ENCODE measurements at places on chromosomes 1 and 21.

GRCh38 chr1:4656533-4657140, 2.2 kb downstream of the AJAP1 start:
- DNase-seq, result no peak

DNA sequence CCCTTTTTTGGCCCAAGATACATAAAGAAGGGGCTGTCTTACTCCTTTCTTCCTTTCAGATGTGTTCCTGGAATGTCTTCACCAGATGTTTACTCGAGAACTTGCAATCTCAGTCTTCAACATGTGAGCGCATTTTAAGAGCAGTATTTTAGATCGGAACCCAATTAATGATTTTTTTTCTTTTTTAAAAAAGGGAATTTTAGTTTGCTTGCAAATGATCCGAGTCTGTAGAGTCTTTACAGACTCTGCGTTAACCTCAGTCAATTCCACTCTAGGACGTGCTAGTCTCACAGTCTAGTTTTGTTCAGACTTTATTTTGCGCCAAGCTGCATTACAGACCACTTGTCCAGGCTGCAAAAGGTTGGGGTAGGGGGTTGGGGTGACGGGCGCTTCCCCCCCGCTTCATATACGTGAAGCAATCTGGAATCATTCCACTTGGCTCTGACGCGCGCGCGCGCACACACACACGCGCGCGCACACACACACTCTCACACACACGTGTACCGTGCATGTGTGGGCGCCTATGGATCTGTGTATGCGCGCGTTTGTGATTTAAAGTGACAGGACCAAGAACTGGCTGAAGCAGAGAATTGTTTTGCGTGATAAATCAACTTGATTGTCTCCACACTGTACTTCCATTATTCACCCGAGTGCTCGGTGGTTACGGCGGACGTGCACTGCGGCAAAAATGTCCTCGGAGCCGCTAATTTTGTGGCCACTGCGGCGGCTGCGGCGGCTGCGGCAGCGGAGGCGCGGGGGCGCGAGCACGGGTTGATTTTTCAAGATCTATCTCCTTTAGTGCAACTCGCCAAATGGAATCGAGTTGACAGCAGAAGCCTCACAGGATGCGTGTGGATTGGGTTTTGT, 25.6 kb upstream of the NFIA start:
- DNase-seq, result no peak

- no peak for DNase-seq
Measured at GRCh38 chr1:180539136-180539535, 19.6 kb upstream of the OVAAL start.

DNA sequence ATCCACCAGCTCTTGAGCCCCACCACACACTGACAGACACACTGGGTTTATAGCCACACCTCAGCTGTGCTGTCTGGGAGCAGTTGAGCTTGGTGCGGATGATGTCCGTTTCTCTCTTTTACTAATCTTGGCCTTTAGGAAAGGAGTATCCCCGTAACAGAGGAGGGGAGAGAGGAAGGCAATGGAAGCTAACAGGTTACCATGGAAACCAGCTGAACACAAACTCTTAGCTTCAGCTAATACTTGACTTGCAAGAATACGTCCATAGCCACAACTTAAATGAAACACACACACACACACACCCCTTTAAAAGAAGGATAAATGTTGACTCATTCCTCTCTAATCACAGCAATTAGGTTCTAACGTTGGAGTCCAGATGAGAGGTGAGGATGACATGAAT, 28.0 kb upstream of the LRRN2 start:
- no peak for DNase-seq

GRCh38 chr1:233295237-233295974, at the start of gene PCNX2:
Gene PCNX2 (minus strand): TSS chr1:233295725. CDS start chr1:233295478, 247 bp downstream.
- peak; percentile 49 for DNase-seq

- DNase-seq, result peak; percentile 47
Measured at GRCh38 chr1:25608488-25609178, 8.0 kb upstream of the MAN1C1 start.

GRCh38 chr1:246678816-246679793, 45.1 kb upstream of the SCCPDH start:
- DNase-seq, result no peak

DNA sequence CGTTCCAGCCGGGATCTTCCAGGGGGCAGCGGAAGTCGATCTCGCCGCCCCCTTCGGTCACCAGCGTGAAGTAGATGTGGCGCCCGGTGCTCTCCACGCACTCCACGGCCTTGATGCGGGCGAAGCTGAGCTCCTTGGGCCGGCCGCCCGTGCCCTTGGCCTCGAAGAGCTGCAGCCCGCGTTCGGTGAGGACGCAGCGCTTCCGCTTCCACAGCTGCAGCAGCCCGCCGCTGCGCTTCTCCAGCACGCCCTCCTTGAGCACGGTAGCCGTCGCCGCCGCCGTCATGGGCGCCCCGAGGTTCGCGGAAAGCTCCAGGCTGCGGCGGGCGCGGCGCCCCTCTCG, 516 bp downstream of the PHLDA3 start:
- peak; percentile 16 for DNase-seq

DNA sequence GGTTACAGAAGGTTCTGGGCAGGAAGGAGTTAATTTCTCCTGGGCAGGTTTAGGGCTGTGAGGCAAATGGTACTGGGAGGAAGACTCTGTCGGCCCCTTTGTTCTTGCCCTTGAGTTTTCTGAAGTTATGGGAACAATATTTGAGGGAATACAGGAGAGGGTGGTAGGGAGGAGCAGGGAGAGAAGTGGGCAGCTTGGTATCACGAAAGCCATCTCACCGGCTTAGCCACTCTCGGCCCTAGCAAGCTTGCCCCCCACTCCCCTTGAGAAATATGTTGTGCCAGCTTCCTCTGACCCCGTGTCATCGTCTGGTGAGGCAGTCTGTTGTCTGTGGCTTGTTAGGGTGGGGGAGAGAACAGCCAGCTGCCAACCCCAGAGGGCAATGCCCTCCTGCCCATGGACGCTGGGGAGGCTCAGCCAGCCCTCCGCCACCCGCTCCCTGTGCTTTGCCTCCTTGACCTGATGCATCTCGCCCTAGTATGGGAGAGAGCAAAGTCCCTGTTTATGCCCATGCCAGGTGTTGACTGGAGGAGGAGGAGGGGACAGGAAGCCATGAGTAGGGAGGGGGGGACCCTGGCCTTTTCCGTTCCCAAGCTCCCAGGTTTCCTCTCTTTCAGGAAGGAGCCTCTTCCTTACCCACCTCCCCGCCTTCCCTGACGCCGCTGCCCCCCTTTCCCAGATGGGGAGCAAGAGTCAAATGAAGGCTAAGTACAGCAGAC, 1.2 kb downstream of the EFNA1 start:
- peak; percentile 38 for DNase-seq

DNA sequence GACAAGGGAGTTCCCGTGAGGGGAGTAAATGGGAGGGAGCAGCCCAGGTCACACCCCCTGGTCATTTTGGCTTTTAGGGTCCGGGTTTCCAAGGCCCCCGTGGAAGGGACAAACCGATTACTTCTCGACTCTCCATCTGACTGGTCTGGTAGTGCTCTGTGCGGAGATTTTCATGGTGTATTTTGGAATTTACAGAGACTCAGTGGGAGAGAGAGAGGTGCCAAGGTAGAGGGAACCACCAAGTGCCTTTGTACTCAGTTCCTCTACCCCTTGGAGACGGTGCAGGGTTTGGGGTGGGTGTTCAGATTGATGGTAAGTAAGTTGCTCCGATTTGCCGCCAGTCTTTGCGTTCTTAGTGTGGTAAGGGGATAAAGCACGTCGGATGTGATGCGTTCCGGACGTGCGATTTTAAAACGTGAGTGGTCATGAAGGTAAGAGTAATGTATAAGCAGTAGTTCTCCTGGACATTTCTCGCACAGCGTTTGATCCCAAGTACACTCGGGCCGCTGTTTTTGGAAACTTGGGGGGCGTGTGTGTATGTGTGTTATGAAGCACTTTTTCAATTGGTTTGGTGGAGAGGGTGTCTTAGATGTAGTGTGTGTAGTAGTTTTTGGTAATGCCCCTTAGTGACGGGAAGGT, 682 bp downstream of the SUCO start:
- no peak for DNase-seq

GRCh38 chr1:8789314-8790214, 27.9 kb downstream of the RERE start:
- no peak for DNase-seq

GRCh38 chr1:29786791-29787732, 550.7 kb downstream of the PTPRU start:
- no peak for DNase-seq

Measured in RCC 7860 (cell line).